NCI-H82 (cell line): ENCODE measurements at places on chromosomes 2 and 18.

- DNase-seq = no peak
These were observed 139.2 kb downstream of the SLC4A3 start for GRCh38 chr2:219766658-219767057.

- no peak for DNase-seq
These were observed 120.6 kb downstream of the OSBPL1A start for GRCh38 chr18:24276994-24277393.

DNA sequence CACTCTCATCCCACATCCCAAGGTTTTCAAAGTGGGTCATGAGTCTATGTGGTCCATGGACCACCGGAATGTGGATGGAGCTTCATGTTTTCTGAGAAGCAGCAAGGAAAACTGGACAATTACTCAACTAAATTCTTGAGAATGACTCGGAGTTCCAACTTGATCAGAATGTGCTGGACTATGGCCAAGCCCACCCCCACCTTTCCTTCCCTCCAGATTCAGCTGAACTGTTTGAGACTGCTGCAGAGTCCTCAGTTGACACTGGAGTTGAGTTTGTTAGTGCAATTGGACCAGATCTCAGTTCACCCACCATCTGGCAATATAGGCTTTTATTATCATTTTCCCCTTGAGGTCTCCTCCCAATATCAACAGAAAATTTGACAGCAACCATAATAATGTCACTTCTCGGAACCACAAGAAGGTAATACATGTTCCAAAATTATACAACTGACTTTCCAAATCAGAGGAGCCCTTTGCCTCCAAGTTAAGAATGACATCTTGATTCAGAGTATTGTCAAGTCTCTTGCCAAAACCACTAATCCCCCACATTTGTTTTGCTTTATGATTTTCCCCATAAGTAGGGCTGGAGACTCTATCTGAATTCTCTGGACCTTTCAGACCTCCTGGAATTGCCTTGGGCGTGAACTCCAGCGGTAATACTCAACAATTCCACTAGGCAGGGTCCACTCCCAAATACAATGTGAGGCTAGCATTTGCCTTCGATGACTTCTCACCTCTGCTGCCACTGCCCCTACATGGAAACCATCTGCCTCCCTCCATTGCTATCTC is 8.8 kb downstream of the COL4A4 start:
- DNase-seq = no peak

DNA sequence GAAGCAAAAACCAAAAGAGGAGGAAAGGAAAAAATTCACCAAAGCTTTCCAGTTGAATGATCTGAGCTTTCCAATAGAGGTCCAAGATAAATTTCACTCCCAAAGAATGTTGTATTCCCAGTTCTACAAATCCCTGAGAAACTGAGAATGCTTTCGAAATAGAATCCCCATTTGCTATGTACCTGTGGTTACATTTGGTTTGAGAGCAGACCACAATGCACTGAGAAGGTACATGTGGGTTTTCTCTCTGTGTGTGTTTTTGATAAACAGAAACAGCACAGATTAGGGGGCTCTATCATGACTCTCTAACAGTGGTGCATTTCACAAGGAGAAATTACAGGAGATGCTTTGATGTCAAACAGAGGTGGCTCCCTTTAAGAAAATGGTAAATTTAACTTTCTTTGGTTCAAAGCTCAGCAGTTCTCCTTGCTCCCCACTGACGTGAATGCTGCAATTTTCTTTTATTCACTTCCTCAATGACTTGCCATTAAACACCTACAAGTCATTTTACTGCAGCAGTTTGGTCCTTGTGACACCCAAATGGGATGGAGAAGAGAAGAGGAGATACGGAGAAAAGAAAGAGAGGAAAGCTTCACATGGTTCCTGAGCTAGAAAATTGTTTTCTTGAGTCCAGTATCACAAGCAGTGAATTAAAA is 108.7 kb downstream of the EPHA4 start:
- DNase-seq = no peak

GRCh38 chr2:234932591-234933168 is 19.1 kb upstream of the SH3BP4 start:
- DNase-seq = peak; percentile 47

GRCh38 chr2:174738841-174739240 is 25.4 kb downstream of the CHRNA1 start:
- DNase-seq = no peak

GRCh38 chr2:235950473-235950809 is 217.7 kb downstream of the GBX2 start:
- no peak for DNase-seq

DNA sequence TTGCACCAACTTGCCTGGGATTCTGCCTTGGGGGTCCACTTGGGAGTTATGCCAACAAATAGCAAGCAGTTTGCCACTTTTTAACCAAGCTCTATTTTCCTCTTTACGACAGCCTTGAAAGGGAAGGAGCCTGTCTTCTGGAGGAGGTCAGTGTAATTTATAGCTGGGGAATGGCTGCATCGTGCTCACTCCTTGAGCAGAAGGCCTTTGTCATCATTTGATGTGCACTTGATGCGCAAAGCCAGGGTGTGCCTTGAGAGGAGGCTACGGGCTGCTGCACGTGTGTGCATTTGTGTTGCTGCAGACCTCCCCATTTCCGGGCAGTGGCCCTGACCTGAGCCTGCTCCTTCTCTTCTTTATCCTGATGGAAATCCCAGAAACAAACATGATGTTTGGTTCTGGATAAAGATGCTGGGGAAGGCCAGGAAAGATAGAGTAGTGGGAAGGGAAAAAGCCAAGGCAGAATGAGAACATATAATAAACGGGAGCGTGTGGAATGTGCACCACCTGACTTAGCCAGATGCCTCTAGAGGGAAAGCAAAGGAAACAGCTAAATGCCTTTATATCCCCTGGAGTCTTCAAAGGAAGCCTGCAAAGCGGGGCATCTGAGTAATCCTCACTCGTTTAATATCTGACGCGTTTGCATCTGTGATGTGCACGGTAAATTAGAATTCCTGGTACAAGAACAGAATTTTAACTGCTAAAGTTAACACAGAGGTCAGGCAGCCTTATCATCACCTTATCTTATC is 68.3 kb upstream of the ZNF521 start:
- DNase-seq = no peak

DNA sequence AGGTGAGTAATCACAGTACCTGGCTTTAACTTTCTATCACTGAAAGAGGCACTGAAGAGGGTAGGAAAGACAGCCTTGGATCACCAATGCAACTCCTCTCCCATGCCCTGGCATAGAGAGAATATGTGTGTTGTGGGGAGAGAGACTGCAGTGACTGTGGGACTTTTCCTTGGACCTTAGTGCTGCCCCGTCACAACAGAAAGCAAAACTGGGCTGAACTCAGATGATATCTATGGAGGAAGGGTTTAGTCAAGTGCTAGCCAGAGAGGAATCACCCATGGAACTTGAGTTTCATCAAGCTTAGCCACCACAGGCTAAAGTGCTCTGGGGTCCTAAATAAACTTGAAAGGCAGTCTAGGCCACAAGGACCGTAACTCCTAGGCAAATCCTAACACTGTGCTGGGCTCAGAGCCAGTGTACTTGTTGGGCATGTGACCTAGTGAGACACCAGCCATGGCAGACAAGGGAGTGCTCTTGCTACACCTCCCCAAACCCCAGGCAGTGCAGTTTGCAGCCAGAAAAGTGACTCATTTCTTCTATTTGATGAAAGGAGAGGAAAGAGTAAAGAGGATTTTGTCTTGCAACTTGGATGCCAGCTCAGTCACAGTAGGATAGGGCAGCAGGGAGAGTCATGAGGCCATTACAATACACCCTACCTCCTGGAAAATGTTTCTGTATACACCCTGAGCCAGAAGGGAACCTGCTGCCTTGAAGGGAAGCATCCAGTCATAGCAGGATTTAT is 105.8 kb upstream of the SPOPL start:
- no peak for DNase-seq

- DNase-seq = peak; percentile 21
These were observed 23.7 kb upstream of the PLEKHM3 start for GRCh38 chr2:208049006-208049405.

DNA sequence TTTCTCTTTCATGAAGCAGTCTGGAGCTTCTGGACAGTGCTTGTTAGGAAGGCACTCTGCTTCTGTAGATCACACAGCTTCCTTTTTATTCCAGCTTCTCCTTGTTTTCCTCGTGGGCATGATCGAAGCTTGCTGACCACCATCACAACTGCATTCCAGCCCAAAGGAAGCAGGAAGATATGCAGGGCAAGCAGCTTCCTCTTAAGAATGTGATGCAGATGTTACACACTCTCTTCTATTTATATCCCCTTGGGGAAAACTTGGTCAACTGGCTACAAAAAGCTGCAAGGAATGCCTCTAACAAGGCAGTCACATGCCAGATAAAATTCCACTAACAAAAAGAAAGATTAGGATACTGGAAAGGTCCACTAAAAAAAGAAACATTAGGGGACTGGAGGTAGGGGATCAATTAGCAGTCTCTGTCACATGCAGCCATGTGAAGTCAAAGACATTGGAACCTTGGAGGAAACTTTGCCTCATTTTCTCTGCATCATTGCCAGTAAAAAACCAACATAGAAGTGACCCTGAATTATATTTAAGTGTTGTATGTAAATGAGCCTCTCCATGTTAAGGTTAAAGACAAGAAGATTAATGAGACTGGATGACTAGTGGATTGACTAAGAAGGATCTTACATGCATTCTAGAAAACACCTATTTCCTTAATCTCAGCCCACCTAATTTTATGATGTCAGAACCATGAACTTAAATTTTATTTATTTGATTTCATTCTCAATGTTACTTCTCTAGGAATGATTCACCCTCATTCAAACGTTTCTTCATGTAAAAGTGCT is 98.3 kb downstream of the NAB1 start:
- DNase-seq = no peak

GRCh38 chr2:196804381-196804780 is 4.8 kb downstream of the C2orf66 start:
- DNase-seq = no peak

DNA sequence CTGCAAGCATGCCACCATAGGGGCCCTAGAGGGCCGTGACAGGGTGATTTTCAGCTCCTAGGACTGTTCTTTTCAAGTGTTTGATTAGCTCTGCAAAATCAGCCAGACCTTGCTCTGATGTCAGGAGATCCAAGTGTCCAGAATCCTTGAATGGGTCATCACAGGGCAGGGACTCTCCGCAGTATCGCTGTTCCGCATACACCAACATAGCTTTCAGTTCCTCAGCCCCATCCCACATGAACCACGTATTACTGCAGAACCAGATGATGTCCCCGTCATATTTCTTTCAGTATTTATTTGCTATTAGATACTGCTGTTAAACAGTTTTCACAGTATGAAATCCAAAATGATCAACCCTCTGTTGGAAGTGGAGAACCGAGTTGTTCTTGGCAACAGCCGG is 46.6 kb upstream of the RFX8 start:
- DNase-seq = no peak

- no peak for DNase-seq
These were observed 55.9 kb upstream of the SLC38A11 start for GRCh38 chr2:165011199-165011598.

GRCh38 chr2:79393806-79394484 is 118.9 kb upstream of the CTNNA2 start:
- peak; percentile 58 for DNase-seq
